ENCODE measurements at places on chromosomes 5 and 9.

GRCh38 chr5:160071916-160072315, 47.3 kb downstream of the PWWP2A start:
- peak; percentile 27 for DNase-seq

- no peak for DNase-seq
Measured at GRCh38 chr5:142881076-142881783, 111.1 kb downstream of the ARHGAP26 start.

- no peak for DNase-seq
Measured at GRCh38 chr5:103923616-103924168, 361.1 kb upstream of the NUDT12 start.

- DNase-seq, result no peak
Measured at GRCh38 chr5:80318212-80318611, 1.6 kb upstream of the SPZ1 start.

GRCh38 chr5:169860585-169860984, 119.7 kb downstream of the INSYN2B start:
- no peak for DNase-seq

- DNase-seq, result no peak
Measured at GRCh38 chr5:78727786-78728761, 79.5 kb upstream of the LHFPL2 start.

DNA sequence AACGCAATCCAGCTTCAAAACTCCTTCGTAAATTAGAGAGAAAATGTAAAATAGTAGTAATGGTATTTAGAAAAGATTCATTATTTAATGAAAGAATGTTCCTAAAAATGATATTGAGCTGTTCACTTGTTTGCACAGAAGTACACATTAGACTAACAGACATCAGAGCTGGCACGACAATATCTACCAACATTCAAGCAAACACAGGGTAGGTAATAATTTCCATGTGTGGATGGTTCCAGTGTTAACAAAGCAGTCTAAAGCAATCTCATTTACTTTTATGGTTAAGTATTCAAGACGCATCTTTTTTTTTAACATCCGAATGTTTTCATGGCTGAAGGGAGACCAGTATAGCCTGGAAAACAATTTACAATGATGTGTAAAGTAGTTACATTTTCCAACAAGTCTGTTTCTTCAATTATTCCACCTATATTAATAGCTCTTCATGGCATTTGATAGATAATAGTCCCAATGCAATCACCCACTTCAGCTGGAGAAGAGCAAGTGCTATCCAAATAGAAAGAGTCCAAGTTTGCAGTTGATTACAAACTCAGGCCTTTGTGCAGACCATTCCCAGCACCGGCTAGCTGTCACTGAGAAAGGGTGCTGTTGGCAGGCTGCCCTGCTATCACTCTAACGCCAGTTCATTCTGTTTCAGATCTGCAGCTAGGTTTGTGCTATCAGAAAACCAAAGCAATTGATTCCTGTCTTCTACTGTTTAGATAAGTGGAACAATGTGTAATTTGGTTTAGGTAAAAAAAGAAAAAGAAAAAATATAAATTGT, 458.8 kb downstream of the DTWD2 start:
- DNase-seq, result no peak

- DNase-seq, result no peak
Measured at GRCh38 chr5:114857941-114858551, 311.7 kb downstream of the TRIM36 start.

DNA sequence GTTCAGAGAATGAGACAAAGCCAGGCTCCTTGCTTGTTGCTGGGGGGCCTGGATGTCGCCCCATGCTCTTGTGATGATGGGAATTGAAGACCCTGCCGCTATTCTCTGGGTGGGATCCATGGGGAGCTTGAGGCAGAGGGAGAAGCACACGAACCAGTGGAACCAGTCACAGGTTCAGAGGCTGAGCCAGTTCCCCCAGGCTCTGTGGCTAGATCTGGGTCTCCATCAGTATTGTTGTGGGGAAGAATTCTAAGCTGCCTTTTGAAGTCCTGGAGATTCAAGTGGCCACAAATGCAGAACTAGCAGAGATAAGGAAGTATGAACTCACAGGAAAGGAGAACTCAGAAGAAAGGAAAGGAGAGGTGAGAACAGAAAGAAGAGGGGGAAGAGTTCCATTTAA, 219.4 kb downstream of the MSX2 start:
- no peak for DNase-seq

DNA sequence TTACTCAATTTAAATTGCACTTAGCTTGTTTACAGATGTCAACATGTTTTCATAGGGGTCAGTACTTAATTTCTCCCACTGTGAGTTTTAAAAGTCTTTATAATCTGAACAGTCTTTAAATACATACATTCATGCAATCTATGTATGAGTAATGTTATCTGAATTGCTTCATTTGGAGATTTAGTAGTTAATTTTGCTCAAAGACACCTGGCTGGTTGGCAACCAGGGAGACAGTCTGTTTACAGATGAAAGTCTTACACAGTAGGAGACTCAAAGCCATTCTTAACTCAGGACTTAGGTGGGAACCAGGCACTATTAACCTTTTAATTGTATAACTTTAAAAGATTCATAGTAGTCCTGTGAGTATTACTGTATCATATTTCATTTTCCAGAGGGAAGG, 29.3 kb downstream of the DAB2 start:
- no peak for DNase-seq

DNA sequence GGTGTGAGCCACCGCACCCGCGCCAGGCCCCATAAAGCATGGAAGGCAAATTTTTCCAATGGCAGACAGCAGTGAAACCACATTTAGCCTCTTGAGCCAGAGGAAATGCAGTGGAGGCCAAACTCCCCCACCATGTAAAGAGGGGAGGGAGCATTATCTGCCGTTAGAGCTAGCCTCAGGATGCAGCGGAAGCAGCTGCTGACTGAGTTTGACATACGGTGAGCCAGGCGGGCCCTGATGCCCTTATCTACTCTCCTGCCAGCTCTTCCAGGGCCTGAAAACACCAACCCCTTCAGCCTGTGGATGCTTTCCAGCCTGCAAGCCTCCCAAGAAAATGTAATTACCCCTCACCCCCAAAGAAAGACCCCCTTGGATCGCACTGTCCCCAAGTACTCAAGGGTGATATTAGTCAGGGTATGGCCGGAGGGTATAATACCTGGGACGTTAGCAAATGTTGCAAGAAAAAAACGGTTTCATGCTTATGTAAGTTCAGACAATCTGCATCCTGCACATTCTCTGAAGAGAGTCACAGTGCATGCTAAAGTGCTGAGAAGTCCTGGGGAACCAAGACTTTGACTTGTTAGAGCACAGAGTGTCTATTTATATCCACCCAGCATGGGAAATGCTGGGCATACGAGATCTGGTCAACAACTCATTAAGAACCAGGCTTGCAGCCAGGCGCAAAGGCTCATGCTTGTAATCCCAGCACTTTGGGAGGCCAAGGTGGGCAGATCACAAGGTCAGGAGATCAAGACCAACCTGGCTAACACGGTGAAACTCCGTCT, 11.3 kb upstream of the GGTA1 start:
- DNase-seq, result peak; percentile 91

DNA sequence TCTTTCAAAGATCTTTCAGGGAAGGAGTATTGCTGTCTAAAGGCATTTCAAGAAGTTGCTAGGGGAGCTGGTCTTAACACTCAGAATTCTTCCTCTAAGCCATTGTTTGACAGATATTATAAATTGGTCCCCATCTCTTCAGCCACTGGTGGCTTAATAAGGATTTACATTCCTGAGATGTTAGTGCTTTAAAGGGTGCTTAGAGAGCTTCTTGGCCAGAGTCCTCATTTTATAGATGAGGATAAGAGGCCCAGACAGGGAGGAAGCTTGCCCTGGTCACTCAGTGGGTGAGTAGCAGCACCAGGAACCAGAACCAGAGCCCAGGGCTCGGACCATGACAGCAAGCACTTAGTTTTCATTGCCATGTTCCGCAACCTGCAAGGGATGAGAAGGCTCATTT, 53.2 kb downstream of the GALNT10 start:
- no peak for DNase-seq

- no peak for DNase-seq
Measured at GRCh38 chr9:97905228-97905627, 17.1 kb downstream of the TRMO start.

DNA sequence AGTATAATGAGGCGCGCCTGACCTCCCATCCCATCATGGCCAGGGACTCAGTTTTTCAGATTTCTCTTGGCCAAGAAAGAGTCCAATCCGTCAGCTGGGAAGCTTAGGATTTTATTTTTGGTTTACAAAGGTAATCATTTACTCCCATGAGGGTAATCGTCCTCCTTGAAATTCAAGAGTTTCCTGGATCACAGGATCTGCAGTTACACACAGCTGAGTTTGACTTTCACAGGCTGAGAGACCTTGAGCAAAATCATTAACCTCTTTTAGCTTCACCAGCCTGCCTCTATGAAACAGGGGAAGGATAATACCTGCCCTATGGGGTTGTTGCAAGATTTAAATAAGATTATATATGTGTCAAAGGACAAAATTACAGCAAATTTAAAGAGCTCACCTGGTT, 15.4 kb upstream of the AK3 start:
- DNase-seq, result no peak

DNA sequence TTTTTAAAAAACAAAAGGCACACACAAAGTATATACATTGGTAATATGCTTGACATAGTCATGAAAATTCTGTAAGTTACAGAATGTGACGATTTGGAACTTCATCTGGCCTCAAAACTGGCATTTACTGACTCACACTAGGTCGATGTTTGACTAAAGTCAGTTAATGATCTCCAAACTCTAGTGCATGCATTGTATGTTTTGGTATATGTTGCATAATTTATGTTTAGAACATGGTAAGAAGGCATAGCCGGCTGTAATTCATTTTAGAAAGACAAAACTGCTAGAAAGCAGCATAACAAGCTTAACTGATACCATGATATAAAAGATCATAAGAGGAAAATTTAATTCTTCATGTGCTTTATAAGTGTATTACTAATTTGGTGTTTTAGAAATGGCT, 58.6 kb upstream of the RICTOR start:
- no peak for DNase-seq

DNA sequence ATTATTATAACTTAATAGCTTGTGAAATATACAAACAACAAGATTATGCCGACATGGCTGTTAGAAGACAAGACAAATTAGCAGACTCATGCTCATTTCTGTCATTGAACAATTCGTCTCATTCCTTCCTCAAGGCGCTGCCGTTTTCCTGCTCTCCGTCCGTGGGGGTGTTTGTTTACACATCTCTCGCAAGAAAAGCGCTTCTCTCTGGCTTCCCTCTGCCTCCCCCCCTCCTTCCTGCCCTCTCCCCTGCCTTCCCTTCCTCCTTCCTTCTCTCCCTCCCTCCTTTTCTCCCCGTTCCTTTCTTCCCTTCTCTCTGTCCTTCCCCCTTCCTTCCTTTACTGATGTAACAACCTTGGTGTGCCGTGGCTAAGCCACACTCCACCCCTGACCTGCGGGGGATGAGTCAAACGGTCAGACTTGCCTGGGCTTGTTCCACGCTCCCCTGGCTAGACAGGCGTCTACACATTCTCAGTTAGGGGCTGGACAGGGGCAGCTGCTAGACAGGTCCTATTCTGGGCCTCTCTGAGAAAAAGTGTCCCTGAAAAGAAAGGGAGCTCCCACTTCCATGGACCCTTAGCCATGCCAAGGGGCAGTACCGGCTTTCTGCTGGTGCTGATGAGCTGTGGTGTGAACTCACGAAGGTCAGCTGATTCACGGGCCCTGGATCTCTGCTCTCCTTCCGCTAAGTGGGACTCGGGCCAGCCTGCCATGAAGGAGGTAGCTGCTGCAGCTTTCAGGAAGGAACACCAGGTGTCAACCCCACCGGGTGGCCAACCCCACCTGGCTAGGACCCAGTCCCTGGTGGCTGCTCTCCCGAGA, 32.0 kb upstream of the SPTLC1 start:
- no peak for DNase-seq

- peak; percentile 86 for DNase-seq
Measured at GRCh38 chr5:99019812-99020697, 91.2 kb upstream of the CHD1 start.

DNA sequence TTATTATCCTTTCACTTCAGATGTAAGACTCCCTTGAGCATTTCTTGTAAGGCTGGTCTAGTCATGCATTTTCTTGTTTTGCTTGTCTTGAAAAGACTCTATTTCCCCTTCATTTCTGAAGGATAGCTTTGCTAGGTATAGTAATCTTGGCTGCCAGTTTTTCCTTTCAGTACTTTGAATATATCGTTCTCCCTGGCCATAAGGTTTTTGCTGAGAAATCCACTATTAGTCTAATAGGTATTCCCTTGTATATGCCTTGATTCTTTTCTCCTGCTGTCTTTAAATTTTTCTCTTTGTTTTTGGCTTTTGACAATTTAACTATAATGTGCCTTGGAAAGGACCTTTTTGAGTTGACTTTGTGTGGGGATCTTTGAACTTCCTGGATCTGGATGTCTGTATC, 16.8 kb upstream of the OR2S2 start:
- no peak for DNase-seq

GRCh38 chr9:74391816-74392215, 105.3 kb upstream of the RORB start:
- DNase-seq, result no peak

GRCh38 chr5:158142156-158142555, 283.2 kb upstream of the CLINT1 start:
- DNase-seq, result peak; percentile 37

DNA sequence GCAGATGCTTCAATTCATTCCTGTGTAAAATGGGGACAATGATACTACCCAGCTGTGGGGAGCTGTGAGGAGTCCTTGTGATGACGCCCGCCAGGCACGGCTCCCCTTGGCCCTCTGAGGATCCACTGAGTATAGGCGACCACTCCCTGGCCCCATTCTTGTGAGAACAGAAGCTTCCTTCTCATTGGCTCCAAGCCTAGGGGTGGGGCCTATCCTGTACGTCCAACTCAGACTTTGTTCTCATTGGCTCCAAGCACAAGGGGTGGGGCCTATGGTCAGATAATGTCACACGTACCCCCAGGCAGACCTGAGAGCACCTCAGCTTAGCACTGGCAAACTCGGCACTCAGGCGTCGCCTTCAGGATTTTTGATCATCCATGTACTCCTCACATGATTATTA, 232.9 kb upstream of the MVB12B start:
- no peak for DNase-seq

DNA sequence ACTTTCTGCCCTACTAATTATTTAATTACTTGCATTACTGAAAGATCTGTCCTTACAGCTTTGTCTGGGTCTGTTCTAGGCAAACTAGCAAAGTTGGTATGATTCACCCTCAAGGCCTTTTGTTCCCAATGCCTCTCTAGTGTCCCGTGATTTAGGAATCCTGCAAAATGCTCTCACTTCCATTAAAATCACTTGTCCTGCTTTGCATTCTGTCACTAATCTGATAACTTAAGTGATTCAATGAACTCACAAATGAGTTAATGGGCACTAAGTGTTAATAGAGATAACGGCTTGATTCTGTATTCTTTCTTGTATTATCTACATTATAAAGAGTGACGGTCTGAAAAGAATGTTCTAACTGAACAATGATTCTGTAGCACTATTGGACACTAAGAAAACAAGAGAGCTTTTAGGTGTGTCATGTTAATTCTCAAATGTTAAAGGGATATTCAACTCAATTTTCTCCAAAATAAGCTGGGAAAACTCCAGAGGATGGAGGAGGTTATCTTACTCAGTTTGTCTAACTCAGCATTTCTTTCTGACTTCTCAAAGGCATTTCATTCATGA, 697.3 kb downstream of the CETN3 start:
- no peak for DNase-seq
